T-helper 2 cell (primary cell): ENCODE measurements at places on chromosomes 7 and 10.

- peak; percentile 44 for DNase-seq
Measured at GRCh38 chr7:129169171-129169671, 19.2 kb upstream of the SMO start.

- DNase-seq: peak; percentile 11
Measured at GRCh38 chr7:106345421-106346166, 60.8 kb upstream of the NAMPT start.

DNA sequence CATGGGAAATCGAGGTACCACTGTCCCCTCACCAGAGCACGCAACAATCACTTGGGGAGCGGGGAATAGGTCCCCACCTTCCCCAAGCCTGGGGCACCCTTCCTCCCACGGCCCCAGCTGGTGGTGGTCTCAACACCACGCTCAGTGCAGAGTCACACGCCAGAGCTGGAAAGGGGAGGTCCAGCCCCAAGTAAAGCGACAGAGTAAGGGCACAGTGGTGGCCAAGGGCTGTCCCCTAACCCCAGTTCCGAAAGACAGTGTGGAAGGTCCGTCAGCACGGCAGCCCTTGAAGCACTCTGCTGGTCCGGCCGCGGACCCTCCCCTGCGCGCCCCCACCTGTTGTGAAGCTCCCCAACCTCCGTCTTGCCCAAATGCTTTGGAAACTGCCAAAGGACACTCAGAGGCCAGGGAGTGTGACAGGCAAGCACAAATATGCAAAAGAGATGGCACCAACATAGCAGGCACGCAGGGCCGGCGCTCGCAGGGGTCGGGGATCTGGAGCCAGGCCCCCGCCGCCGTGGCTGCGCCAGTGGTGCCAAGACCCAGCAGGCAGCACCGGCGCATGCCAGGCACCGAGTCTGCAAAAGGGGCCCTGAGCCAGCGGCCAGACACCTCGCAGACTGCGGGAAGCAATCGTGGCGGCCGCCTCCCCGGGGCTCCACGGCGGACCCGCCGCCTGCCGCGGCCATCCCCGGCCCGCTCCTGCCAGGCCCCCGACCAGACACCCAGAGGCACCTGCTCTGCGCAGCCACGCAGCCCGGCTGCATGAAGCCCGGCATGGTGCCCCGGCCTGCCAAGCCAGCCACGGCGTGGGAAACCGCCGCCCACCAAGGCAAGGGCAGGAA is 51.6 kb upstream of the SRRM3 start:
- DNase-seq: no peak

GRCh38 chr7:142476077-142476476 is 218.2 kb upstream of the PRSS58 start:
- no peak for DNase-seq

DNA sequence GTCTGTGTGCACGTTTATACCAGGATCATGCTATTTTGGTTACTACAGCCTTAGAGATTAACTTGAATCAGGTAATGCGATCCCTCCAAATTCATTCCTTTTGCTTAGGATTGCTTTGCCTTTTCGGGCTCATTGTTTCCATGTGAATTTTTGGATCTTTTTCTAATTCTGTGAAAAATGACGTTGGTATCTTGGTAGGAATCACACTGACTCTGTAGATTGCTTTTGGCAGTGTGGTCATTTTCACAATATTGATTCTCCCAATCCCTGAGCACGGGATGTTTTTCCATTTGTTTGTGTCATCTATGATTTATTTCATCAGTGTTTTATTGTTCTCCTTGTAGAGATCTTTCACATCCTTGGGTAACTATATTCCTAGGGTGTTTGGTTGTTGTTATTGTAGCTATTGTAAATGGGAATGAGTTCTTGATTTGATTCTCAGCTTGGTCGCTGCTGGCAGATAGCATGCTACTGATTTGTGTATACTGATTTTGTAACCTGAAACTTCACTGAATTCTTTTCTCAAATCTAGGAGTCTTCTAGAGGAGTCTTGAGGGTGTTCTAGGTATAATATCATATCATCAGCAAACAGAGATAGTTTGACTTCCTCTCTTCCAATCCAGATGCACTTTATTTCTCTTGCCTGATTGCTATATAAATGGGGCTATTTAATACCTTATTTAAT is 18.2 kb downstream of the SNX8 start:
- DNase-seq: no peak

DNA sequence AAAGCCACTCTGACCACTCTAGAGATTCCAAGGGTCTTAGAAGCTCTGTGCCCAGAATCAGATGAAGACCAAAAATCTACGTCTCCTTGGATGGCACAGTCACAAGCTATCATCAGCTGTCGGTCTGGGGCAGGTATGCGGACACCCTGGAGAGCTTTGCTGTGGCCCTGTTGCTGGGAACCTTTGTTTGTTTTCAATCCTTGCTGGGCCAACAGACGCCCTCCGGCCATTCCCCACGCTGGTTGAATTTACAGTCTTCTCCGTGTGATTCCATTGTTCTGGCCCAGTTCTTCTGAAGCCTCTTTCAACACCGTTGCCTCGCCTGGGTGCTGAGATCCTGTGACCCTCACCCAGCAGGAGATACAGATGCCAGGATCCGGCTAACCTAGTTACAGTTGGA is 149.4 kb upstream of the PFKP start:
- no peak for DNase-seq

- DNase-seq: no peak
Measured at GRCh38 chr10:85319826-85320225, 991.4 kb downstream of the CCSER2 start.

DNA sequence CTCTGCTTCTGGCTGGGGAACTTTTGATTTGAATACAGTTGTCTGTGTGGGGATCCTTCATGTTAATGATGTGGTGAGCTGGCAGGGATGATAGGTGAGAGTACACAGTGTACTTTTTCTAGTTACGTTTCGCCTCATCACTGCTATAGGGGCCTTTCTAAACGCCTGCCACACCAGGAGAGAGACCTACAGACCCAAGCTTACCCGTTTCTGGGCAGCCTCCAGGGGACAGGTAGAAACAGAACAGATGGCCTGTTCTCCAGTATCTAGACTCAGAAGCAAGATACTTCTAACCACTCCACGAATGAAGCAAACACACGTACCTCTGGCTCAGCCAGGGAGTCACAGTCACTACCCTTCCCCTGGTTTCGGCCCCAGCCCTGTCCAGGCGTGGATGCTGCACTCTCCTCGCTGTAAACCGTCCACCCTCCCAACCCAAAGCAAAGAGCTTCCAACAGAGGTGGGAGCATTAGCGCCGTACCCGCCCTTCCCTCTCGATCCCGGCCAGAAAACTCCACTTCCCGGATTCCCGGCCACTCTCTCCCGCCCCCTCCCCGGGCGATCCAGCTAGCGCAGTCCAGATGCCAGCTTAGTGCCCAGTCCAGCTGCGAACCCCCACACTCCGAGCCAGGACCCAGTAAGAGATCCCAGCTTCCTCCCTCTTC is 1.2 kb downstream of the CCDC6 start:
- no peak for DNase-seq

- DNase-seq: no peak
Measured at GRCh38 chr7:136403591-136403990, 426.4 kb upstream of the MTPN start.

DNA sequence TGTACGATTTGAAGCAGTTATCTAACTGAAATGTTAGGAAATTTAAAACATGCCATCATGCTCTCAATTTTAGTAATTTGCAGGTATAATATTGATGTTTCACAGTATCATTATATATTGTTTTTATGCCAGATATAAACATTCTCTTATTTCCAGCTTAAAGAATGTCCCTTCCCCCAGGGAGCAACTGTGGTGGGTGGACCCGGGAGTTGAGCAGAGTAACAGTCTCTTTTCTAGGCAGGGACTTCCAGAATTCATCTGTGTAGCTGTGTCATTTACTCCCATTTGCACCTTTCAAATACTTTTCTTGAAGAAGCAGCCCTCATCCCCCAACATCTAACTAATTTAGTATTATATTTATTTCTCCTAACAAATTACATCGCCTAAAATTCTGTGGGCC is 9.6 kb downstream of the INPP5F start:
- no peak for DNase-seq

GRCh38 chr7:47973739-47974138 is 5.7 kb downstream of the HUS1 start:
- no peak for DNase-seq

DNA sequence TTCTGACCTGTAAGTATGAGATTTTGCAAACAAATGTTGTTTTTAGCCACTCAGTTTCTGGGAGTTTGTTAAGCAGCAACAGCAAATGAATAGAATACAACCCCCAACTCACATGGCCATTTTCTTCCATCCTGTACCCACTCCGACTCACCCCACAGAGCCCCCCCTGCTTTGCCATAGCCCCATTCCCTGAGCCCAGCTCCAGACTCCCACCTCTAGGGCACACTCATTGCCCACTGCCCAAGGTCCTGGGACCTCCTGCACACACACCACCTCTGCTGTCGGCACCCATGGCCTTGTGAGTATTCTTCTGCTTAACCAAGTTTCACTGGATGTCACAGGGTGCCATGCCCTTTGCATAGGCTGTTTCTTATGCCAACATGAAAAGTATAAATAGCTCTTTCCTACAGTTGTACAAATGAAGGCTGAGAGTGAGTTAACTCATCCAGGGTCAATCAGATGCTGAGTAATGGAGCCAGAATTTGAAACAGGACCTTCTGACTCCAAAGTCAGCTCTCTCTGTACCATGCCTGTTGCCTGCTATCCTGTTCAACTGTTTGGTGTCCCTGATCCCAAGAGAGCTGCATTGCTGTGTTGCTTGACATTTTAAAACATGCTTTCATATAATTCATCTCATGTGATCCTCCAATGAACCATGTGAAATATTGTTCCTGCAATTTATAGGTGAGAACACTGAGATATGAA is 367.8 kb upstream of the ZMIZ1 start:
- DNase-seq: no peak

- no peak for DNase-seq
Measured at GRCh38 chr10:25104441-25104840, 70.4 kb upstream of the GPR158 start.

DNA sequence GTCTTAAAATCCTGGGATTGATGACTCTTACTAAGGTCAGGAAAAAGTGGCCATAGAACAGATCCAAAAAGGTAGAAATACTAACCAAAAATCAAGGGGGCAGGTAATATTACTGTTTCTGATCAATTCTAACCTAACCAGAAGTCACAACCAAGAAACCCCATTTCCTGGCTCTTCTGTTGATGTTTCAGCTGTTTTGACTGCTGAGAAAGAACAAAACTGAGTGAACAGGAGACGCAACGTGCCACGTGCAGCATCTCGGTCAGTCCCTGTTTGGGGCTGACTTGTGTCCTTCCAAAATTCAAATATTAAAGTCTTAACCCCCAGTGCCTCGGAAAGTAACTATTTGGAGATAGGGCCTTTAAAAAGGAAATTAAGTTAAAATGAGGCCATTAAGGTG is 56.8 kb downstream of the JAZF1 start:
- DNase-seq: no peak

DNA sequence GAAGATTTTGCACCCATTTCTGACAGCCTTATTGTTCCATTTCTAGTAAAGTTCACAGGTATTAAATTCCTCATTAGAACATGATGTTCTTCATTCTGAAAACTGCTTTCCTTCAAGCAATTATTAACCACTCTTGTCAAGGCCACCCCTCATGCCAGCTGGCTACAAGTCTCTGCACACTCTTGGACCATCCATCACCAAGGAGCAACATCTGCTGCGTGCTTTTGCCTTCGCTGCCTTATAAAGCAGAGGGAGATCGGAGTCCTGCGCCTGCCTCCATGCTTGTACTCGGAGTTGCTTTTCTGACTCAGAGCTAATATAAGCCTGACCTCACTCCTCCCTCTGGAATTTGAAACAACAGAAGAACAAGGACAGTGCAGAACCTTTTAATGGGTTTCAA is 529.9 kb upstream of the DPP6 start:
- DNase-seq: no peak

- peak; percentile 87 for DNase-seq
Measured at GRCh38 chr7:151351967-151352366, 10.4 kb downstream of the NUB1 start.

DNA sequence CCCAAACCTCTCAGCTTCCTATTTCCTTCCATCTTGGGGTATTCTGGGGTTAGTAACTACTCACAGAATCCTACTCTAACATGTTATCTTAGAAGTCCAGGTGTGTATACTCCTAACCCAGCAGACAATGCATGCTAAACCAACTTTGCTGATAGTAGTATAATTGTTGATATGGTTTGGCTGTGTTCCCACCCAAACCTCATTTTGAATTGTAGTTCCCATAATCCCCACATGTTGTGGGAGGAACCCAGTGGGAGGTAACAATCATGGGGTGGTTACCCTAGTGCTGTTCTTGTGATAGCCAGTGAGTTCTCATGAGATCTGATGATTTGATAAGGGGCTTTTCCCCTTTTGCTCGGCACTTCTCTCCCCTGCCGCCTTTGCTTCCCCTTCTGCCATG is 135.1 kb downstream of the CHRM2 start:
- no peak for DNase-seq

DNA sequence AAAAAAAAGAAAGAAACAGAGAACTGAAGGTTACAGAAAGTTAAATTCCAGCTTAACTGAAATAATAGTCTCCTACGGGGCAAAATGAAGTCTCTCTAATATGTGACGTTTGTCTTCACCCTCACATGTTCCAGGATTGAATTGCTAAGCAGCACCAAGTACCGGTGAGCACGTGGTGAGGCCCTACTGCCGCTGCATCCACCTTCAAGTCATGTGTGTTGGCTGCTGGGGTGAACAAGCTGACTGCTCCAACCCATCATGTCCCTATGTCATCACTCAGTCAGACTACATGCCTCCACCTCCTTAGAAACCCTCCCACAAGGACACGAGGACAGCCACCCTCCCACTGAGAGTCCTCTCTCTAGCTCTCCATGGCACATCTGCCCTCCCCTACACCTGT is 35.4 kb upstream of the NPFFR1 start:
- DNase-seq: no peak

- no peak for DNase-seq
Measured at GRCh38 chr7:137961200-137962177, 40.4 kb downstream of the CREB3L2 start.

- no peak for DNase-seq
Measured at GRCh38 chr7:120431016-120431415, 158.0 kb downstream of the KCND2 start.

GRCh38 chr7:141402277-141402996 is 148.8 kb upstream of the AGK start:
- DNase-seq: no peak

DNA sequence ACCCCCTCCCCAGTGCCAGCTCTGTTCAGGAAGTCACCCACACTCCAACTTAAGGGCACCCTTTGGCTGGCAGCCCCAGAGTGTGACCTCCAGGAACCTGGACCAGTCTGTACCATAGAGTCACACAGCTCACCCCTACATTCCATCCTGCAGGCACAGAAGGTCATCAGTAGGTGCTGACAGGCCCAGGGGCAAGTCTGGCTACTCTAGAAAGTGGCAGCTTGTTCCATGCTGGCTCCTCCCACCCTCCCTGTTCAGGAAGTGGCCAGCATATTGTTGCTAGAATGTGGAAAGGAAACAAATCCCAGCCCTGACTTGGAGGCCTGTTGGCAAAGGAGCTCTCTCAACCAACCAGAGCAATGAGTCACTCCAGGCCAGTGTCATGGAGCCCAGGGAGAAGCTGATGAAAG is 3.2 kb upstream of the NCOA4 start:
- no peak for DNase-seq
